GM03348 (cell line): ENCODE measurements at places on chromosomes 6 and 20.

DNA sequence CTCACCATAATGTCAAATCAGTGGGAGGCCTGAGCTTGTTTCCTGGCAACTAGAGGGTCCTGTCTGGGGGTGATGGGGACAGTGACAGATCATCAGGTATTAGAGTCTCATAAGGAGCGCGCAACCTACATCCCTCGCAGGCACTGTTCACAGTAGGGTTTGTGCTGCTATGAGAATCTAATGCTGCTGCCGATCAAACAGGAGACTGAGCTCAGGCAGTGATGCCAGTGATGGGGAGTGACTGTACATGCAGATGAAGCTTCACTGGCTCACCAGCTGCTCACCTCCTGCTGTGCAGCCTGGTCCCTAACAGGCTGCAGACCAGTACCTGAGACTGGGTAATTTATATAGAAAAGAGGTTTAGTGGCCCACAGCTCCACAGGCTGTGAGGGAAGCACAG, 147.3 kb downstream of the TTLL2 start:
- DNase-seq: no peak

DNA sequence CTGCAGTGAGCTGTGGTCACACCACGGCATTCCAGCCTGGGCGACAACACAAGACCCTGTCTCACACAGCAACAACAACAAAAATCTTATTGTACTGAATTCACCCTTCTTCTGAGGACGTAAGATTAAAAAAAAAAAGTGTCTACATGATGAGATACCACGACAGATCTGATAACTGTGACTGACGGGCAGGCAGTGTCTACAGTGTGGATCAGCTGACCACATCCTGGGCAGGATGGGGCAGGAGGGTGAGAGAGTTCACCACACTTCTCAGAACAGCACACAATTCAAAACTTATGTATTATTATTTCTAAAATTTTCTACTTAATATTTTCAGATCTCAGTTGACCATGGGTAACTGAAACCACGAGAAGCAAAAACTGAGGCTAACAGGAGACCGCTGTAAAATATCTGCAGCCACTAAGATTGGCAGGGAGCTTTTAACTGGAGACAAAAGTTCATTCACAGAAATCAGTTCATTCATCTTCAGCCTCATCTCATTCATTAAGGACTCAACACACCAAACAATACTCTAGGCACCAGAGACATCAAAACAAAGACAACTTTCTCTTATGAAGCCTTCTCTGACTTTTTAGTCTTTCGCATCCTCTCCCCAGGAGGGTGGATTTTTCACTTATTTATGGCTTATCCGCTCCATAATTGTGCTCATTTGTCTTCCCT, 15.7 kb upstream of the NHSL1 start:
- no peak for DNase-seq

DNA sequence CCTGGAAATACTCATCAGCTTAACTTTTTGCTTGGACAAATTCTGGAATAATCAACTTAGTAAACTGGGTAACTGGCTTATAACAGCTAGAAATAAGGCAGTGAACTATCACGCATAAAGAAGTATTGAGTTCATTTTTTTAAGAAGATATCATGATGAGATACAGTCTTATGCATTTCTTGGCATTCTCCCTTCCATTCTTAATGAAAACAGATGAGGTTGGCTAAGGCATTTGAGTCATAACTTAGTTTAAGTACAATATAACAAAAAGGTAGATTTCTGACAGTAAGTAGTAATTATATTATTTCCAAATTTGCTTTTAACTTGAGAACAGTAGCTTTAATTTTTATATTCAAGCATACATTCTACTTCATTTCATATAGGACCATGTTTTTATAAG, 56.1 kb downstream of the SAMD5 start:
- no peak for DNase-seq

DNA sequence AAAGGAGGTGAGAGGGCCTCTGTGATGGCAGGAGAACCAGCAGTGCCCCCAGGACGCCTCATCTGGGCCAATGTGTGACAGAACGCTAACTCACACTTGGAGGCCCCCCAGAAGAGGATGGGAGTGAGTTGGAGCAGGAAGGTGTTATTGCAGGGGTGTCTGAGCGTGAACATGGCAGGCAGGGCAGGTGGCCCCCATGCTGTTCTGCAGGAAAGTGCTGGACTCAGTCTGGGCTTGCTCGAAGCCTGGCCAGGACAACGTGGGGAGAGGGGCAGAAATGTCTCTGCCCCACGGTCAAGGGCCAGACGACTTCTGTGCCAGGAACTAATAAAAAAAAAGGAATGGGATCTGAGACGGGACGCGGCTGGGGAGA, 931 bp upstream of the EBF4 start:
- no peak for DNase-seq

DNA sequence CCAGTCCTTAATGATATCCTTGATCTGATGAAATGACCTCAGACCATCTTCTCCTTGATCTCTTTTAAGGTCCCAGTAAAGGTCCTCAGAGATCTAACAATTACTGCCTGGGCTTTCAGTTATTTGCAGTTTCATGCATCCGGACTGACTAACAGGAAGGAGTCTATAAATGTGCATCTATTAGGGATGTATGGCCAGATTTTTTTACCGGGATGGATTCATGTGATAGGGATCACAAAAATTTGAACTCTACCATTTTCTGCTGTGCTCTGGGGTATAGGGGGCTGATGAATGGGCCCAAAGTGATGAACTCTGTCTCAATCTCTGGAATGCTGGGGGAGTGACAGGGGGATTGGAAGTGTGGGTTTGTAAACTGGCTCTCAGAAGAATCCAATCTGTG, 36.2 kb upstream of the SCUBE3 start:
- DNase-seq: no peak

DNA sequence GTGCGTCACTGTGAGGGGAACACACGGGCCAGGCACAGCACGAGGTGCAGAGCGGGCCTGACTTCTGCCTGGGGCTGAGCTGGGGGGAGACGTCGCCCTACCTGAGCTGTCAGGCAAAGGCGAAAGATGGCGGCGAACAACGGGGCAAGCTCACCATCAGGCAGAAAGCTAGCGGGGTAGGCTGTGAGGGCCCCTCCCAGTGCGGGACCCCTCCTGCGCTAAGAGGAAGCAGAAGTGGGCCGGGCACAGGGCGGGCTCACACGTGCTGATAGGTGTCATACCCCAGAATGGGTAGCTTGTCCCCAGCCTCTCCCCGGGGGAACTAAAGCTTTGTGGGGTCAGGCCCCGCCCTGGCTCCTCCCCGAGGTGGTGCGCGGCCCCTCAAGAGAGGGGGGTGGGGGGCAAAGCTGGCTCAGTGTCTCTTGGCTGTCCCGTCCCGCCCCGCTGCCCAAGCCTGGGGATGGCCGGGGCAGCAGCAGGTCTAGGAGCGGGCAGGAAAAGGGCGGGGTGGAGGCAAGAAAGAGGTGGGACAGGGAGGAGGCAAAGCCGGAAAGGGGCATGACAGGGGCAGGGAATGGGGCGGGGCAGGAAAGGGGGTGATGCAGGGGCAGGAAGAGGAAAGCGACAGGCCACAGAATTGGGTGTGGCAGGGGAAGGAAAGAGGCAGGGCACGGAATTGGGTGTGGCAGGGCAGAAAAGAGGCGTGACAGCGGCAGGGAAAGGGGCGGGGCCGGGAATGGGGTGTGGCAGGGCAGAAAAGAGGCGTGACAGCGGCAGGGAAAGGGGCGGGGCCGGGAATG, 14.7 kb downstream of the UCKL1 start:
- DNase-seq: no peak

DNA sequence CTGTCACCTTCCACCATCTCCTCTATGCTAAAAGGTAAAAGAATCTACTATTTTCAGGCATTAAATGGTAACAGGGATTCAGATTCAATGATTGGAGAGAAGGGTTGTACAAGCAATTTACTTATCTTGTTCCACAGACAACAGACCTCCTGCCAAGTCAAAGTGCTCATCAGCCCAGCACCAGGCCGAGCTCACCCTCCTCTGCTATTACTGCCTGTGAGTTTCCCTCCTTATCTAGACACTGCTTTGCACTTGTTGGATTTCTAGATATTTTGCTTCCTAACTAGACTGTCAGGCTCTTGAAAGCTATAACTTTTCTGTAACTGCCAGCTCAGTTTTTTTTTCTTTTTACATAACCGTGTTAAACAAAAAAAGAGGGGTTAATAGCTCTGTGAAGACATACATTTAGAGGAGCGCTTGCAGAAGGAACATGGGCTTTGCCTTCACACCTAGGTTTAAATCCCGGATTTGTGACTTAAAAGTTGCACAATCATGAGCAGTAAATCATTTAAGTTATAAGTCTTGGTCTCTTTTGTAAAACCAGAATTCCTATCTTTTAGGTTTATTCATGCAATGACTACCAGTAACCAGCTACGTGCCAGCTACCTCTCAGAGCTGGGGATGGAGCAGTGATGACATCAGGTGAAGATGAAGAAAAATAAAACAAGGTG, 1.1 kb upstream of the FAM162B start:
- DNase-seq: no peak
